Left lung (tissue), 14 donors: ENCODE measurements at places on chromosomes 5 and 9.

DNA sequence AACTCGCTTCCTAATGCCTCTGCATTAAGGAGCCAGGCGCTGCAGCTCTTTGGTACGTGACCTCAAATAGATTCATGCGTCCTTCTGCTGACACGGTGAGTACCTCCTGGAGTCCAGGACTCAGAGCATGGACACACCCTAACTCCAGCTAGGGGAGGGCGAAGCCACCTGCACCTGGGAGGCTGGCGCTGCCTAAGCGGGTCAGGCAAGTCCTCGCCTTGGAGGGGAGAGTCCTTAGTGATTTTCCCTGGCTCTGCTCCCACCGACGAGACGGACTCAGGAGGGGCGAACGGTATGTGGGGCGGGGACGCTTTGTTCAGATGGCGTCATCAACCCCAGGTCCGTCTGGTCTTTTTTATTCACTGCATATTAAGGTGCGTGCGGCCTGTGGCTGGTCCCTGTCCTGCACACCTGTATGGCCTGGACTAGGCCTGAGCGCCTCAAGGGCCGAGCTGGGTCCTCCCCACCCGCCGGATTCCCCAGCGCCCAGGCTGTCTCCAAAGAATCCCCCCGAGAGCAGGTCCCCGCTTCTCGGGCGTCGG lies 50.3 kb downstream of the NSUN2 start:
- H3K27ac ChIP-seq, result no peak overlapping the region
- H3K36me3 ChIP-seq, result no peaks in the 10 kb centered on the region
- H3K4me3 ChIP-seq, result peak overlapping the region; percentile 13

DNA sequence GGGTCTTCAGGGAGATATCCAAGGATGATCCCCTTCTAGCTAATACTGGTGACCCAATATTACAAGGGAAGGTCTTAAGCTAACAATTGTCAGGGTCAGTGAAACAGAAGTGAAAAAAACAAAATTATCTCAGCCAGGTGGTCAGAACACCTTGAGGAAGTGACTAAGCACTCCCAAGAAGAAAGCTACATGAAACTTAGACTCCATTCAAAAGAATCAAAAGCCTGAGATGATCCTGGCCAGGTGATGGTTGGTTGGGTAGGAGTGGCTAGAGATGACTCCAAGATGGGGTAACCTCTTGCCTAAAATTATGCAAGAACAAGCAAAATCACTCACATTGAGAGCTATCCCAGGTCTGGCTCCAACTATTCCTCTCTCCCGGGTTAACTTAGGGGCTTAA lies 5.4 kb downstream of the VCP start:
- H3K27ac ChIP-seq, result no peak overlapping the region
- no peaks in the 10 kb centered on the region for H3K27me3 ChIP-seq
- peaks cover 17% of the 10 kb centered on the region for H3K36me3 ChIP-seq
- peaks cover 15% of the 10 kb centered on the region for H3K4me1 ChIP-seq

DNA sequence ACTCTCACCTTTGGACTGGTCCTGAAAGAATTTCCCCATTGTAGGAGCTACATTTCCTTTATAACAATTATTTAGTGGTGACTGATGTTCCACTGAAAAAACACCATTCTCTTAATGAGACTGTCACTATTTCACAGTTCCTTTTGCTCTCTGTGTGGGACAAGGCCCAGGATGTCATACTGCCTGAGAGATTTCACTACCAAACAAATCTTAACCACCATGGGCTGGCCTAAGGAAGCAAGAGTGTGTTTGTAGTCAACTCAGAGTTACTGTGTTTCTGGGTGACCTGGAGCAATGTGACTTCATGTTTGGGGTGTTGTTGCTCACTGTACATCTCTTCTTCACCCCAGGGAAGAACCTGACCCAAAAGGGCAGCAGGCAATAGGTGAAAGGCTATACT lies 50.1 kb upstream of the ZNF608 start:
- DNase-seq, result no peak
- H3K27me3 ChIP-seq, result no peaks in the 10 kb centered on the region
- no peaks in the 10 kb centered on the region for H3K4me1 ChIP-seq

DNA sequence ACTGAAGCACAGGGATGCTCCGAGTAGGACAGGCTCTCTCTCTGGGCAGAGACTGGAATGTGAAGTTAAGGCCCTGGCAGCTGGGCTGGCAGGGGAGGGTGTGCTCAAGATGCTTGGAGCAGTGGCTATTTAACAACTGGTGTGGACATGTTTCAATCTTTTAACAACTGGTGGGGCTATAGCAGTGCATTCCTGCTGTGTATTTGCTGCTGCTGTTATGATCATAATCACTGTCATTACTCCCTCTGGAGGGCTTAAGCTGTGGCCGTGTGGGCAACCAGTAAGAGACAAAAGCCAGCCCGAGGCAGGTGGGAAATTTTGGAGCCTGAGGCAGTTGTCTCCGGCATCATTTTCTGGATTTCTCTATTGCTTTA lies 33.3 kb upstream of the PTGS1 start:
- no peaks in the 10 kb centered on the region for H3K36me3 ChIP-seq
- no peak for DNase-seq
- no peaks in the 10 kb centered on the region for H3K27me3 ChIP-seq

GRCh38 chr5:504326-505154 lies 19.7 kb downstream of the SLC9A3 start:
- no peak overlapping the region for H3K27ac ChIP-seq
- H3K4me3 ChIP-seq, result no peak overlapping the region
- peaks cover 14% of the 10 kb centered on the region for H3K27me3 ChIP-seq
